ENCODE measurements at places on chromosomes 1 and 21.

DNA sequence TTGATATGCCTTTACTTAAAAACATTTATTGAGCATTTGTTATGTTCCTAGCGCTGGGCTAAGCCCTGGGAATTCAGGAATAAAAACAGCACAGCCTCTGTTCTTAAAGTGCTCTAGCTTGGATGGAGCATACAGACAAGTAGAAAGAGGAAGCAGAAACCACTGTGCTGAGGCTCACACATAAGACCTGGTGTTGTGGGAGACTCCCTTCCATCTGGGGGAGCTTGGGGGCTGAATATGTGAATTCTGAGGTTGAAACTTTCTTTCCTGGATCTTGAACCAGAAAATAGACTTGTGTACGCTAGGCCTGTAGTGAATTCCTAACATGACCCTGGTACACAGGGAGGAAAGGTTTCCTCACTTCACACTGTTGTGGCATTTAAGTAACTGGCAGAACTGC lies 209.9 kb downstream of the ZNF326 start:
- no peak for DNase-seq

DNA sequence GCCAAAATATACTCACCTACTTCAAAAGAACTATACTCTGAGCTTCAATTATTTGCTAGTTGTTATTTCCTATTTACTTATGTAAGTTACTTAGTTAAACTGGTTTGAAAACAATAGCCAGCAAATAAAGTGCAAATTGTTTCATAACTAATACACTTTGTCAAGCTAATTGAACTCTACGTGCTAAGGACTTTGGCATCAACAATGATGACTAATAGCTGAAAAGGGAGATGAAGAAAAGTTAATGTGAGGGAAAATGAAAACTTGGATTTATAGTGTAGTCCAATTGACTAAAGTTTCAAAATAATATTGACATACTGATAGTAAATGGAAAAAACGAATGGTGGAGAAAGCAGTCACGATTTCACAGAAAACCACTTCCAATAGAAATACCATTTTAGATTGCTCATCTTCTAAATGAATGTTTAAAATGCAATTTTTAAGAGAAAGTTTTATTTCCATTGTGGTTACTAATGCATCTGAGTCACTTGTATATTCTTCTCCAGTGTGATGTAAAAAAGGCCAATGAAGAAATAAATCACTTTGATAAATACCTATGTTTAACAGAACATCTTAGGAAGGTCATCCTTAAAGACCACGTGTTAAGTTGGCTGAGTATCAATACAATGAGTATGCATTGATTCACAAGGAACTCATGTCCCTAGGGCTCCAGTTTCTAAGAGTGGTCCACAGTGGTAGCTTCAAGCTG lies 455.2 kb downstream of the LTN1 start:
- no peak for DNase-seq

DNA sequence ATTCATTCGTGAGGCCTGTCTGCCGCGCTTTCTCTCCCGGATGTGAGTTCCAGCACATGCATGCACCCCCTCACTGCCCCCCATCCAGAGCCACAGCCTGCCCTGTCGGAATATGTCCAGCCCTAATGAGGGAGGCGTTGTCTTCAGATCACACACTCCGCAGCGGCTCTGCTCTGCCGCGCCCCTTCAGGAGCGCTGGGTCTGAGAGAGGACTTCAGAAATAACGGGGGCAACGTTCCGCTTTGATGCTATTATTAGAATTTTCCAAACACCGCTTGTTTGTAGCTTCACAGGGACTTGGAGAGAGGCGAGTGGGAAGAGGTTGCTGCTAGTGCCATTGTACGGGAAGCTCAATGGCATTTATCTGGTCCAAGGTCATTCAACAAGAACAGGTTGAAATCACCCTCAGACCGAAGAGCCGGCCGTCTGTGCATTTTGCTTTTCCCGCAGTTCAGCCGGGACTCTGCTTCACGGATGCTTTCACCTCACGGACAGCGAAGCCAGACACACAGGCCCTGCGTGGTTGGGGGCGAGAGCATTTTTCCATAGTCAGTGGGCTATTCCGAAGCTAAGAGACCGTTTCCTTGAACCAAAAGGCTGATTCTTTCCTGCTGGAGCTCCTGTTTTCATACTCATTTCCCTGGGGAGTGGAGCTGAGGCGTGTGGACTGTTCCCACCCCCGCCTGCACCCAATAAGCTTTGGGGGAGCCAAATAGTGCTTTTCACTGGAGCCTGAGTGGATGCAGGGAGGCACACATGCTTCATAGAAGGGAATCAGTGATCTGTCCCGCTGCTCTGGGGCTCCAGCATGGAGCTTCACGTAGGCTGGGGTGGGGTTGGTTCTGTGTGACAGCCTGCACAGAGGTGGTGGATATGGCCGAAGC lies 69.7 kb downstream of the GALNT2 start:
- no peak for DNase-seq

DNA sequence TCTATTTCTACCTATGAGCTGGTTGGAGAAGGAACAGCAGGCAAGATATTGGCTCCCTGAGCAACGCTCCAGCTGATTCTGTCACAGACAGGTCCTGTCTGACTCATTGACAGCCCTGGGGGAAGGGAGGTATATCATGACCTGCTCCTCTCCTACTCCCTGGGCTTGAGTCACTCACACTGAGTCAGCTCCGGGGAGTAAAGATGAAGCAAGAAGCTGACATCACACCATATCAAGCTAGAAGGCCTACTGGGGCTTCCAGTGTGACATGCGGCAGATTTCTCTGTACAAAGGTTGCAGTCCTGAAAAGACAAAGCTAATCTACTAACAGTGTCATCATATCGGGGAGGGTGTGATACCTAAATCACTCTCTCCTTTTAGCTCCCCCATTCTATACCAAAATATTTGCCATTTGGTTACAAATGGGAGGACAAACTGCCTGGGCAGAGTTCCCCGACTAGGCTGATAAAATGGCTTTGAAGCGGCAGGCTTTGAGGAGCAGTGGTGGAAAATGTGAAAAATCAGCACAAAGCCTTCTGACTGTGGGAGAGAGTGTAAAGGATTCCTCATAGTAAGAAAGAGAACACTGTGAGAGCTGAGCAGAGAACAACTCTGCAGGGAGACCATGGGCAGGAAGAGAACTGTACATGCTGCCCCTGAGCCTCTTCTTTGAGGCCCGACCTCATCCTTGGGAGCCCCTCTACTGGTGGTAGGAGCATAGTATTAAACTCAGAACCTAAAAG lies 15.5 kb downstream of the PI4KB start:
- no peak for DNase-seq

DNA sequence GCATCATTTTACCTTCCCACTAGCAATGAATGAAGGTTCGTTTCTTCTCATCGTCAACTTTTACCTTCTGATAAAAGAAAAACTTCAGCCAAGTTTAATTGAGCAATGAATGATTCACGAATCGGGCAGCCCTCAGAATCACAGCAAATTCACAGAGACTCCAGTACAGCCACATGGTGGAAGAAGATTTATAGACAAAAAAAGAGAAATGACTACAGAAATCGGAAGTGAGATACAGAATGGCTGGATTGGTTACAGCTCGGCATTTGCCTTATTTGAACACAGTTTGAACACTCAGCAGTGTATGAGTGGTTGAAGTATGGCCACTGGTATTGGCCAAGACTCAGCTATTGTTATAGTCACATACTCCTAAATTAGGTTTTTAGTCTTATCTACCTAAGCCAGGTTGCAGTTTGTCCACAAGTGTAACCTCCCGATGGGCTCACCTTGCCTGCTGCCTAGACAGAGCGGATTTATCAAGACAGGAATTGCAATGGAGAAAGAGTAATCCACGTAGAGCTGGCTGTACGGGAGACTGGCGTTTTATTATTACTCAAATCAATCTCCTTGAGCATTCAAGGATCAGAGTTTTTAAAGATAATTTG lies 15.3 kb downstream of the AK4 start:
- no peak for DNase-seq

- no peak for DNase-seq
Observed at GRCh38 chr1:178490136-178490535, 6.6 kb downstream of the CLEC20A start.

DNA sequence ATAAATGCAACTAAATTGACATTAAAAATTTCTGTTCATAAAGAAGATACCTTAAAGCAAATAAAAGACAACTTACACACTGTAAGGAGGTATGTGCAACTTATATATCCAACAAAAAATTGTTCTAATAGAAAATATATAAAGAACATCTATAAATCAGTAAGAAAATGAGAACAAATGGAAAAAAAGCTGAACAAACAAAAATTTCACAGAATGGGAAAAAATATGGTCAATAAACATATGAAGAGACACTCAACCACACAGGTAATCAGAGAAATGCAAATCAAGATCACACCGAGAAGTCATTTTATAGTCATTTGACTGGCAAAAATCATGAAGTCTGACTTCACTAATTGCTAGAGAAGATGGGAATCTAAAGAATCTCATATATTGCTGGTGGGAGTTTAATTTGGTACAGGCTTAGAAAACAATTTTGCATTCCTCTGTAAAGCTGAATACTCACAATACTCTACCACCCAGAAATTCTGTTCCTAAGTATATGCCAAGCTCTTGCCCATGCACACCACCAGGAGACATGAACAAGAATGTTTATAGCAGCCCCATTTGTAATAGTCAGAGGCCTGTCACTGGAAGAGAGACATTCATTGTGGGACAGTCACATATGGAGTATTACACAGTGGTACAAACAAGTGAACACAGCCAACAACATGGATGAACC lies 22.0 kb upstream of the THEM5 start:
- no peak for DNase-seq

DNA sequence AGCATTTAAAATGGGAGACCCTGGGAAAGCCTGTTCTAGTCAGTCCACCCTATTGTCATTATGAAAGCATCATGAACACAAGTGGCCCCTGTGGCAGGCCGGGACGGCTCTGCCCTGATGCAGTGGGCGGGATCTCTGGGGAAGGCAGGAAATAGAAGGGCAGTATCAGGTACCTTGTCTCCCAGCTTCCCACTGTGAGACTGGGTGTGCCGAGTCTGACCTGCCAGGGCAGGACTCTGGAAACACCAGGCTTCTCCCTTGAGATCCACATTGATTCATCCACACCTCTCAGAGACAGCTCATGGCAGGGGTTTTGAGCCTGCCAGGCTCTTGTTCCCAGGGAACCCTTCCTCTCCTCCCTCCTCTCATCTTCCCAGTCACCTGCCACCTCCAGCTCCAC lies 24.5 kb upstream of the GNPAT start:
- no peak for DNase-seq

- no peak for DNase-seq
Observed at GRCh38 chr1:99887890-99888289, 37.7 kb downstream of the AGL start.

GRCh38 chr1:245582026-245582425 lies 427.2 kb downstream of the KIF26B start:
- DNase-seq, result no peak

- no peak for DNase-seq
Observed at GRCh38 chr1:112308716-112309115, 87.3 kb upstream of the CTTNBP2NL start.

DNA sequence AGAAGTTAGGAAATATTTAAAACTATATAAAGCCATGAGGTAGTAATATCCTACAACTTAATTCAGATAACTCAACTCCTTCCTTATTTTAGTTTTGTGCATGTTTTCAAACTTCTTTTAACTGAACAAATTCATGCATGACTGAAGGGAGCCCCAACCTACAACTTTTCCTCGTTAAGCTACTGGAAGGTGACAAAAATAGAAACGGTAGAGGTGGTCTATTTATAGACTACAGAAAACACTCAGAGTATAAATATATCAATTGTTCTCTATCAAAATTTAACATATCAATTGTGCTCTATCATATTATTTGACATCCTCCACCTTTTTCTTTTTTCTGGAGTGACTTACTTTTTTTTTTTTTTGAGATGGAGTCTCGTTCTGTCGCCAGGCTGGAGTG lies 16.8 kb downstream of the SYNJ1 start:
- DNase-seq, result no peak

- DNase-seq, result no peak
Observed at GRCh38 chr21:16792101-16792500, 720.7 kb upstream of the CXADR start.

DNA sequence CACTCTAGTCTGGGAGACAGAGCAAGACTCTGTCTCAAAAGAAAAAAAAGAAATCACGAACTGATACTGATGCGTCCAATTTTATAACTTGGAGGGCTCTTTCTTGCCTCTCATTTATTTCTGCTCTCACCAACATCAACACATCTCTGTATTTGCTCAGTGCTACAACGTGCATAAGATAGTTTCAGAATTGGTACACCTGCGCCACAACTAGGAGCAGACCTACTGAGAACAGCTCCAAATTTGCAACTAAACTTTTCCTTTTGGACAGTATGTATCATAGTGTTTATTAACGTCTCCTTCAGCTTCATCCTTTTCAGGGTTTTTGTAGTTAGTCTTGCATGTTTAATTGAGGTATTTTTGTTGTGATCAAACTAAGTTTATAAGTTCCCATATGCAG lies 27.7 kb downstream of the TRAPPC10 start:
- DNase-seq, result no peak

GRCh38 chr1:3717715-3718601 lies 34.3 kb upstream of the CCDC27 start:
- no peak for DNase-seq

GRCh38 chr1:42960566-42961311 lies 2.1 kb upstream of the SLC2A1 start:
- DNase-seq, result no peak

- DNase-seq, result no peak
Observed at GRCh38 chr1:219778793-219779369, 149.5 kb downstream of the SLC30A10 start.

DNA sequence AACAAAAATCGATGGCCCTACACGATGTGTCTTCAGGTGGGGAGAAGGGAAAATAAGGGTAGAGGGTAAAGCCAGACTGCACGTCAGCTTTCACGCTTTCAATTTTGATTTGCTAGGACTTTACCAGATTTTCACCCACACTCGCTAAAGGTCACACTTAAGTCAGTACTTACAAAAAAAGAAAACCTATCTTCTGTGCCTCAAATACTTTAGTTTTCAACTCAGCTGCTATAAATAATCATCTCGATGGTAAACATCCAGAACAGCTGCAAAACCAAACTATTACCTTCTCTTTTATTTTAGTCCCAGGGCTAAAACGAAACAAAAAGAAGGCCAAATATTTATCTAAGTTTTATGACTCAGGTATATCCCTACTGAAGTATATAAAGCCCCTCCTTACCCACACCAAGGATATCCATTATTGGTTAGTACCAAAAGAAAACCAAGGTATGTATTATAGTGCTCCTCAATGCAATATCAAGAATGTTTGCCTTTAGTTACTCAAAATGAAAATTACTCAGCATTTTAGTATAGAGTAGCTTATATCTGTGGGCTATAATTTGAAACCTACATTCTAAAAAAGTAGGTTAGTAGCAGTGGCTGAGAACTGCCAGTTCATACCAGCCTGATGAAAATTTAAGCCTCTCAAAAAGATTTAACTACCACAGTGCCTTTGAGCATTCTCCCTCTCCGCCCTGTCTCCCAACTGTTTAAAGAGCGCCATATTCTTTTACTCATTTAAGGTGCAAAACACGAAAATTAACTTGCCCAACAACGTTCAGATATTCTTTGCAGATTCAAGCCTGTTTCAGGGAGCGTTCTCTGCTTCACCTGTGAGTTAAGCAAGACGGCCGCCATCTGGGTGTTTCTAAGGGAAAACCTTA lies 1.5 kb downstream of the CSDE1 start:
- no peak for DNase-seq

- DNase-seq, result no peak
Observed at GRCh38 chr21:38080888-38081287, 164.6 kb upstream of the KCNJ6 start.

- no peak for DNase-seq
Observed at GRCh38 chr1:202237052-202237451, 43.5 kb downstream of the LGR6 start.

All from NCI-H2029 treated with DMSO at 0.1 percent for 48 hours (cell line).